Daoy (cell line): ENCODE measurements at places on chromosomes 4 and X.
A peak's percentile ranks its signal among the peaks of the same experiment; 100 is the strongest.

DNA sequence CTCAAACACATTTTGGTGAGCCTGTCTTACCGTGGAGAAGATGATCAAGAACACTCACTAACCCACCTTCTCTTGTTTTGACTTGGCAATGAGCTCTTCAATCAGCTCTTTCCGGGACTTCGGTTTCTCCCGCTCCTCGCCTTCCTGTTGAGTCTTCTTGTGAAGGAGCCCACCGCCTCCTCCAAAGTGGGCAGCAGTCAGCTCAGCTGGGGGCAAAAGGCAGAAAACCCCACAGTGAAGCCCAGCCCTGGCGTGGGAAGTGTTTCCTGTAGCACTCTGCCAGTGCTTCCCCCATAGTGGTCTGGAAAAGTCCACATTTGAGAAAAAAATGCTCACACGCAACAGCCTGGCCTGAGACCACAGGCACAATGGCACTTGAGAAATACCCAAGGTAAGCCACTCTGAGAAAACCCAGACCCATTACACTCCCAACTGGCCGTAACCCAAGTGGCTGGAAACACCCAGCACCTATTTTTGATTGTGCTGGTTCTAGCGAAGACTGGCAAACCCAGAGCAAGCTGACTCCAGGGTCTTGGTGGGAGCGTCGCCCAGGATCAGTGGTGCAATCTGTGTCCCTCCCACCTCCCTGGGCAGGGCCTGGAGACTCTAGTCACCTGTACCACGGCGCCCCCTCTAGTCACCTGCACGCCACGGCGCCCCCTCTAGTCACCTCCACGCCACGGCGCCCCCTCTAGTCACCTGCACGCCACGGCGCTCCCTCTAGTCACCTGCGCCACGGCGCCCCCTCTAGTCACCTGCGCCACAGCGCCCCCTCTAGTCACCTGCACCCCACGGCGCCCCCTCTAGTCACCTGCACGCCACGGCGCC, 8.6 kb downstream of the NOP14 start:
- no peak for DNase-seq

DNA sequence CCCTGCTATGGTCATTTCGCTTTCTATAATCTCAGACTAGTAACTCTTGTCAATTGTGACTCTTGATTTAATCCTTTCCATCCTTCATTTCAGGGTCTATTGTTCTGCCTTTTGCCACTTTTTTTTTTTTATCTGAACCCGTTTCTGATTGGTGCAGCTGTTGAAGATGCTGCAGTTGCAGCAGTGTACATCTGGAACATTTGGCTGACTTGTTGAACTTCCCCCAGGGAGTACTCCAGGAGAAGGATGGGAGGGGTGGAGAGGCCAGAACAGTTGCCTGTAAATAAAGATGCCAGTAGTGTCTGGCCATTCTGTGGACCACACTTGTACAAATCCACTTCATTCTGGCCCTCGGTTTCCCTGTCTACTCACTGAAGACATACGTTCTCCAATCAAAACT, 1.0 kb upstream of the EDA start:
- no peak for DNase-seq

GRCh38 chr4:150126864-150127203, 48.6 kb downstream of the DCLK2 start:
- peak; percentile 53 for DNase-seq

DNA sequence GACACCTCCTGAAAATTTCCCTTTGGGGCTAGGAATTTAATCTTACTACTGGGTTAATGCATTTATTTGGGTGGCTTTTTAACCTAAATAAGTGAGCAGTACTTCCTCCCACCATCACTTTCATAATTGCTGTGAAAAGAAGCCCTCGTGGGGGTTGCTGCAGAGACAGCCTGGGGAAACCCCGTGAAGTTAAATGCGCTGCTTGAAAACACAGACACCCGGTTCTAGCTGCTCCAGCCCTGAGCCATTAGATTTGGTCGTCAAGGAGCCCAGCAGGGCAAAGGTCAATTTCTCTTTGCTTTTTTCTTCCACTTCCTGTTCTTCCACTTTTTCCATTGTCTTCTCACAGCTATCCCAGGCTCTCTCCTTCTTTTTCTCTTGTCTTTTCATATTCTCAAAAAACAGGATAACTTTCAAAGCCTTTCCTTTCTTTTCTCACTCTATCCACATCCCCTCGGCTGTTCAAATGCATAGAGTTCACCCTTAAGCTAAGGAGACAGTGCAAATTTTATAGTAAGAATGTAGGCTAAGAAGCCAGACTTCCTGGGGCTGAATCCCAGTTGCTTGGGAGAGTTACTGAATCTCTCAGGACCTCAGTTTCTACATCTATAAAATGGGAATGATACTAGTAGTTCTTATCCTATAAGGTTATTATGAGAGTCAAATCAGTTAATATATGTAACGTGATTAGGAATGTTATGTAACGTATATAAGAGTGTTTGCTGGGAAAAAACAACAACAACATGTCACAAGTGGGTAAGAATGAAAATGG, 91.5 kb upstream of the ZNF827 start:
- peak; percentile 12 for DNase-seq

GRCh38 chr4:165325732-165326512, 1.5 kb upstream of the MSMO1 start:
- peak; percentile 79 for DNase-seq

DNA sequence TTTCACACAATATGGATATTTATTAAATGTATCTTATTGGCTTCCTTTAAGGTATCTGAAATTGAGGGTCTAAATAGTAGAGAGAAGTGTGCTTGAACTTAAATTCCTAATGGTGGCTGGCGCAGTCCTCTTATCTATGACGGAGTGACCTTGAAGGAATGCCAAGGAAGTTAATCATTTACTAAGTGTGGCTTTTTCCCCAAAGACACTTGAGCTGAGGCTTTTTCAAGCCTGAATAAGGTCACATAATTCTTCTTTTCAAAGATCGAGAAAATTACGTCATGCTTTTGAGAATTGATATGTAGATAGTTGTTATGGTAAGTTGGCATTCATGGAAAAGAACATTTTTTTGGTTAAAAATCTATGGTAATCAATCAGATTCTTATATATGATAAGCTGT, 11.7 kb upstream of the PRPS2 start:
- DNase-seq = peak; percentile 4
